ENCODE measurements at places on chromosomes 2 and 18. TPM values are rescaled to one million over a fixed set of nuclear protein-coding genes. Genes with fewer than 3 reads are reported as not detected.

- DNase-seq, result no peak
Measured at GRCh38 chr2:127810156-127810618, 784 bp downstream of the WDR33 start.

Gene GDF7
- total RNA-seq, result 0.12 TPM

Gene UGT1A8
- total RNA-seq, result not detected

DNA sequence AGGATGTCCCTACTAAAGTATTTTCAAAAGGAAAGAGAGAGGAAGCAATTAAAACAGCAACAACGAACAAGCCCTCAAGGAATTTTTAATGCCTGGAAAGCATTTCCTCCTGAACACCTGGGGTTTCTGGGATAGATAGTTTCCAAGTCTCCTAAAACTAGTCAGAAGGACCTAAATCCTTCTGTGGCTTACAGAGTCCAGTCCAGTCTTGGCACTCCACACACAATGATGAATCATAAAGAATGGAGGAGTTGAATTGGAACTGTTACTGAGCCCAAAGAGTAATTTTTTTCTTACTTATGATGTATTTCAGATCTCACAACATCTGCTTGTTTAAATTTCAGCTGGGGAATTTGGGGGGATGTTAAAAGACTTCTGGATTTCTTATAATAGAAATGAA, 144.6 kb upstream of the SETBP1 start:
- DNase-seq, result no peak

Gene SNED1
- 24.3 TPM for total RNA-seq

Data from omental fat pad (tissue), 4 donors.